Fibroblast of mammary gland (primary cell): ENCODE measurements at places on chromosomes 16 and 17.

DNA sequence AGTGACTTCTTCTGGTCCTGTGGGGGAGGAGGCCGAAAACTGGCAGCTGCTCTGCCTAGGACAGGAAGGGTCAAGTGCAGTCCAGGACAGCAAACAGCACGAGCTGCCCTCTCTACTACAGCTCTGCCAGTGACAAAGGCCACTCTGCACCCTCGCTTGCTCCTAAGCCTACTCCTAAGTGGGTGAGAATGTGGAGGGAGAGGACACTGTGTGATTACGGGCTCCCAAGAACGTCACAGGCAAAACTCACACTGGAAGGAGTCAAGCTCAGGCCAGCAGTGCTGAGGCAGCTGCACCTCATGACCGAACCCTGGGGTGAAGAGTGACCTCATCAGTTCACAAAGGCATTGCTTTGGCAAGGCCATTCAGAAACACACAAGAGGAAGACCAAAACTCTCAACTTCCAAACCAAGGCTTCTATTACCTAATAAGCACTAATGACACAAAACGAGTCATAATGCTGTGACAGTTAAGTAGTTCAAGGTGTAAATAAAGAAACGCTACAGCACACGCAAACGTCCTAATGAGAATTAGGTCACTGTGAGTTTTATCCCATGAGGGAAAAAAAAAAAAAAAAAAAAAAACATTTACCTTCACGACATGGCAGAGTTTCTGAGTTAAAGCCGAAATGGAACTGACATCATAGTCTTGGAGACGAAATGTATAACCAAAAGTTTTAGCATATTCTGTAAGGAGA lies 35.1 kb downstream of the MARF1 start:
- DNase-seq = peak; percentile 88

DNA sequence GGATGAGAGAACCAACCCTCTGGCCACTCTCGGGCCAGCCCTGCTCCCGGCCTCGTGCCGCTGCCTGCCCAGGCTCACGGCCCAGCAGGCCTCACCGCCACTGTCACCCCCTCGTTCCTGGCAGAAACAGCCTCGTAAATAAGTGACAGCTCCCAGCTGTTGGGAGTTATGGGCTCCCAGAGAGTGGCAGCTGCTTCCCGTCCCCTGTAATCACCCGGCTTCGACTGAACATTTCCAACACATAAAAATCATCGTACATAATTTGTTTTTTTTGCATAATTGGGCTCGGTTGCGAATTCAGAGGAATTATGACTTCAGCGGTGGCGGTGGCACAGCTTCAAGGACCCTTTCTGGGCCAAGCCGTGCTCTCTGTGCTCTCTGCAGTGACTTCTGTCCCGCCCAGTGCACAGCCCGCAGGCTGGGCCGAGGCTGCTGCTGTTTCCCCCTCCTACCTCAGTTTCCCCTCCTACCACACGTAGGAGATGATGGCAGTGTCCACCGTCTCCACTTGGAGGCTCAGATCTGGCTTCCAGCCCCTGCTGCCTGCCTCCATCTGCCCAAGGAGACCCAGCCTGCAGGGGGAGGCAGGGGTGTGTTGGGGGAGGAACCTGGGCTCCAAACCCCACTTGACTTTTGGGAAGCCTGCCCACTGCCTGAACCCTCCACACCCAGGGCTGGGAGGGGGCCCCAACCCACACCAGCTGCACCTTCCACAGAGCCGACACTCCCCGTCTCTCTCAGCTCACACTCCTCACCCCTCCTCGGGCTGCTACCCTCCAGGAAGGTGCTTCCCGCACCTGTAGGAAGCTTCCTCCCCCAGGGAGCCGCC lies 84.9 kb downstream of the RTN4RL1 start:
- DNase-seq = no peak

DNA sequence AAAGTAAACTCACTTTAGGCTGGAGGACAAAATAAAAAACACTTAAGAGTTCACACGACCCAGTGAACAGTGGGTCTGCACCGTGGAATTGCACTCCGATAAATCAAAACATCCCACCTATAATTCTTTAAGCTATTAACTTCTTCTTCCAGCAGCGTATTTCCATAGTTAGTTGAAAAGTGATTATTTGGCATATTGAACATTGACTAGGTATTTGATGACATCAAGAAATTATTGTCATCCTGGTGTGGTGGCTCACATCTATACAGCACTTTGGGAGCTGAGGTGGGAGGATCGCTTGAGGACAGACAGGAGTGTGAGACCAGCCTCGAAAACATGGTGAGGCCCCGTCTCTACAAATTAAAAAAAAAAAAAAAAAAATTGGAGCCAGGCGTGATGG lies 23.4 kb downstream of the IGF2BP1 start:
- DNase-seq = no peak

GRCh38 chr17:66025551-66025950 lies 166.4 kb downstream of the CEP112 start:
- DNase-seq = peak; percentile 31

GRCh38 chr17:41347869-41348760 lies 2.5 kb downstream of the KRT33A start:
- DNase-seq = no peak

GRCh38 chr17:57340160-57340981 lies 84.0 kb downstream of the MSI2 start:
- no peak for DNase-seq

- DNase-seq = no peak
These were observed 84.8 kb downstream of the MRM1 start for GRCh38 chr17:36686123-36686669.

DNA sequence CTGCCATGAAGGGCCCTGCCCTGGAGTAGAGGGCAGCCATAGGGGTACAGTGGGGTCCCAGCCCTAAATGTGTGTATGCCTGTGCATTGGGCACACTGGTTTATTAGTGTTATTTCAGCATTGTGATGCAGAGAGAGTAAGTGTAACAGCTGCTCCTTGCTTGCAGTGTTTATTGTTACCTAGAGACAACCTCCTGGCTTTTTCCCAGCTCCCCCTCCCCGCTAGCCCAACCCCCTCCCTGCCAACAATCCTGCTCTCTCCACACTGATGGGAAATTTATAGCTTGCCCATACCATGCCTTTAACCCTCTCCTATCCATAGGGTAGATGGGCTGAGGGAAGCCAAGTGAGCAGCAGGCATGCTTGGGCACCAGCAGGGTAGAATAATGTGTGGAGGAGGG lies 51.3 kb downstream of the NEUROD2 start:
- no peak for DNase-seq

DNA sequence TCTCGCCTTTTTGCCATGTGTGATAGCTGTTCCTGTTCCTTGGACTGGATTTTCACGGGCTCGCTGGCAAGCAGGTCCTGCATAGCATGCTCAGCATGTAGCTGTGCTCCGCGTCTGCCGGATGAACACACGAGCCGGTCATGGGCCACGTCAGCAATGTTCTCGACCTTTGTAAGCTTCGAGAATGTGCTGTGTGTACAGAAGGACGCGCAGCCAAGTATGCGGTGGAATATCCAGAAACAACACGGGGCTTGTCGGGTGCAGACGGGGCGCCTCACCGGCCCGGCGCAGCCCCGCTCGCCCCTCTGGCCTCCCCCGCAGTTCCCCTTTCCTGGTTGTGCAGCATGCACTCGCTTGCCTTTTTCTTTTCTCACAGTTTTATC lies 42.2 kb downstream of the RPTOR start:
- DNase-seq = no peak

DNA sequence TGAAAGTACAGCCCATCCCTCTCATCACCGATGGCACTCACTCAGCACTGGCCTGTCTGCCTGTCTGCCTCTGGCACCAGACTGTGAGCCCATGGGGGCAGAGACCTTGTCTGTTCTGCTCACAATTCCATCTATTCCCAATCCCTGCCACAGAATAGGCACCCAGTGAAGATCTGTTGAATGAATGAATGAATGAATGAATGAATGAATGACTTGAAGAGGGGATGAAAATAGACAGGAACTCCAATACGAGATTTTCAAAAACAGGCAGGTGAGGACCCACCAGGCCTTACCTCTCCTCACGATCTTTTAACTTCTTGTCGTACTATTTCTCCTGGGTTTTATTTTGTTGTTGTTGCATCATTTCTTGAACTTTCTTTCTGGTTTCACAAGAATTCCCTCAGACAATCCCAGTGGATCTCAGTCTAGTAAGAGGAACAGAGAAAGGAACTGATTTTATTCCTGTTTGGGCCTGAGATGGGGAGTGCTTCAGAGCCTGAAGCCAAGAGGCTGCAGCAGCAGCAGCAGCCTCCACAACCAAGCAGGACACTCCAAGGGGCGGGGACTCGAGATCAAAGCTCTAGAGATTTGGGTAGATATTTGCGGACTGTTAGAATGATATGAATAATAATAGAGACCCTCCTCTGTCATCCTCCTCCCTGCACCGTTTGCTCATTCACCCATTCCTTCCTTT lies 17.7 kb downstream of the KRT9 start:
- peak; percentile 26 for DNase-seq
